ENCODE measurements at places on chromosomes 12 and 14.

GRCh38 chr14:82432301-82433105 lies 898.9 kb upstream of the SEL1L start:
- H3K4me3 ChIP-seq, result no peak overlapping the region
- DNase-seq, result no peak
- no peaks in the 10 kb centered on the region for H3K27me3 ChIP-seq
- H3K27ac ChIP-seq, result no peak overlapping the region

DNA sequence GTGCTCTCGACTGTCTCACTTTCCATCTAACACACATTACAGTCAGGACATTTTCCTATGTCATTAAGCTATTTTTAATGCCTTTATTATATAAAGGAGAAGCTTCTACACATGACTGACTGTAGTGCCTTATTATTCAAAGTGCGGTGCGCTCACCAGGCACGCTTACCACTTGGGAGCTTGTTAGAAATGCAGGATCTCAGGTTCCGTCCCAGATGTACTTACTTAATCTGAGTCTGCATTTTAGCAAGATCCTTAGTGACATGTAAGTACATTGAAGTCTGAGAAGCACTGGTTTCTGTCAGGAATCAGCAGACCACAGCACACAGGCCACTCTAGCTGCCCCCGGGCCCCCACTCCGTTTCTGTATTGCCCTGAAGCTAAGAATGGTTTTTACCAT lies 44.7 kb upstream of the MDM1 start:
- no peaks in the 10 kb centered on the region for H3K27me3 ChIP-seq
- DNase-seq, result no peak
- H3K36me3 ChIP-seq, result no peaks in the 10 kb centered on the region
- H3K4me3 ChIP-seq, result no peak overlapping the region
- H3K4me1 ChIP-seq, result peaks cover 25% of the 10 kb centered on the region

GRCh38 chr12:111635524-111635923 lies 36.4 kb upstream of the ATXN2 start:
- H3K27ac ChIP-seq, result peak overlapping the region; percentile 86
- H3K4me1 ChIP-seq, result no peaks in the 10 kb centered on the region
- no peaks in the 10 kb centered on the region for H3K36me3 ChIP-seq
- no peak overlapping the region for H3K4me3 ChIP-seq
- DNase-seq, result no peak
- no peaks in the 10 kb centered on the region for H3K27me3 ChIP-seq

DNA sequence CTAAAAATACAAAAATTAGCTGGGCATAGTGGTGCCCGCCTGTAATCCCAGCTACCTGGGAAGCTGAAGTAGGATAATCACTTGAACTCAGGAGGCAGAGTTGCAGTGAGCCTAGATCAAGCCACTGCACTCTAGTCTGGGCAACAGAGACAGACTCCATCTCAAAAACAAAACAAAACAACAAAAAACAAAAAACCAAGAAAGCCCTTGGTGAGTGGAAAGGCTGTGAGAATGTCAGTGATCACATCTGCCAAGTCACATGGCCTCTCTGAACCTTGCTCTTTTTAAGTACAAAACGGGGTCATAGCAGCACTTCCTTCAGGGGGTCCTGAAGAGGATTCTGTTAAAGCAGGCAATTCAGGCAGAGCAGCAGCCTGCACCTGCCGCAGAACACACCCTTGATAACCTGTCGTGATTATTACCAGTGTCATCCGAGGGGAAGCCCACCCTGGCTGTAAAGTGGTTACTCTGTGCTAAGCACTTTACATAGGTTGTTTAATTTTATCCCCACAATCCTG lies 9.6 kb downstream of the RPS6KL1 start:
- no peaks in the 10 kb centered on the region for H3K27me3 ChIP-seq
- no peaks in the 10 kb centered on the region for H3K4me1 ChIP-seq
- DNase-seq, result no peak
- no peak overlapping the region for H3K27ac ChIP-seq
- no peaks in the 10 kb centered on the region for H3K36me3 ChIP-seq

DNA sequence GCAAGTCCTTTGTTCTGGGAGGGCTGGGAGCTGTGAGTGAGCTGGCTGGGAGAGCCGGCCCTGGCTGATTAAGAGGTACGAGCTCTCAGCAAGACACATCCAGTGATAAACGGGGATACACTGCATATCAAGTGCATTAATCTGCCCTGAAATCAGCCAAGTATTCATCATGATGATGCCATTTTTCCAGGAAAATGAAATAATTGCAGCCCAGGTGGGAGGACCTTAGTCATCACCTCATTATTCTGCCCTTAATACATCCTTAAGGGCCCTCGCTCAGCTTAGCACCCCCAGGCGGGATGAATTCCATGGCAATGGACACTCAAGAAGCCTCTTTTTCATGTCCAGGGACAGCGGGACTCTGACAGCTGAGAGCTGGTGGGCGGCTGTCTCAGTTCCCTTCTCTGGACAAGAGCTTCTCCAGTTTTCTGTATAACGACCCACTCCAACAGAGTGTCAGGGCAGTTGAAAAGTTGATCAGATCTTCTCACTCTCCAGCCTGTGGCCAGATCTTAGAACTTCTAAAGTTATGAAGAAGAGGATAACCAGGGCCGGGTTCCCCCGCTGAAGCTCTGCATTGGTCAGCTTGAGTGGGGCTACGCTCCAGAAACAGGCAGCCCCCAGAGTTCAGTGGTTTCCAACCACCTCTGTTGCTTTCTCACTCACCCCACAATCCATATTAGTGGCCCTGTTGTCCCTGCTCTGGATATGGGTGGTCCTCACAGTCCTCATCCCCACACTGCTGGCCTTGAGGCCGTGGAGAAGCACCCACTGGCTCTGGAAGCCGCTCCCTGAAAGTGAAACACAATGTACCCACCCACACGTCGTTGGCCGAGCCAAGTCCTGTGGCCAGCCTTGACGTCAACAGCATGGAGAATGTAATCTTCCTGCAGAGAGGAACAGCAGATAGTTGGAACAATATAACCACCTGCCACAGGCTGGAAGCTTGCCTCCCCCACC lies 306.2 kb upstream of the DIO3 start:
- H3K27me3 ChIP-seq, result peaks cover 8% of the 10 kb centered on the region
- H3K27ac ChIP-seq, result no peak overlapping the region
- DNase-seq, result no peak
- peaks cover 7% of the 10 kb centered on the region for H3K4me1 ChIP-seq
- no peaks in the 10 kb centered on the region for H3K36me3 ChIP-seq

DNA sequence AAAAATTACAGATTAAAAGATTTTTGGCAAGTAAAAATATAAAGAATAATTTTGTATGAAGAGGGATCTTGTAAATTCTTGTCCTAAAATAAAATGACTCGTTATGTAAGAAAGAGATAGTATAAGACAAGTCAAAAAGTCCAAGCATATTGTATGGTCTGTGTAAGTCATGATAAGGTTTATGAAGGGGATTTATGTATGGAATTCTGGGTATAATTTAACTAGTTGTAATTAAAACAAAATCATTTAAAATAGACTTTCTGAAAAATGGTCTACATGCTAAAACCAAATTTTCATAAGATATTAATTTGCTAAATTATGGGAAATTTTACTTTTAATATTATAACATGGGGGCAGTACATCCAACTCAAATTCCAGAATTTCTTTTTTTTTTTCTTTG lies 17.6 kb upstream of the PEX5 start:
- H3K27me3 ChIP-seq, result peaks cover 6% of the 10 kb centered on the region
- DNase-seq, result no peak
- no peak overlapping the region for H3K4me3 ChIP-seq
